ENCODE measurements at places on chromosomes 7 and 10.

DNA sequence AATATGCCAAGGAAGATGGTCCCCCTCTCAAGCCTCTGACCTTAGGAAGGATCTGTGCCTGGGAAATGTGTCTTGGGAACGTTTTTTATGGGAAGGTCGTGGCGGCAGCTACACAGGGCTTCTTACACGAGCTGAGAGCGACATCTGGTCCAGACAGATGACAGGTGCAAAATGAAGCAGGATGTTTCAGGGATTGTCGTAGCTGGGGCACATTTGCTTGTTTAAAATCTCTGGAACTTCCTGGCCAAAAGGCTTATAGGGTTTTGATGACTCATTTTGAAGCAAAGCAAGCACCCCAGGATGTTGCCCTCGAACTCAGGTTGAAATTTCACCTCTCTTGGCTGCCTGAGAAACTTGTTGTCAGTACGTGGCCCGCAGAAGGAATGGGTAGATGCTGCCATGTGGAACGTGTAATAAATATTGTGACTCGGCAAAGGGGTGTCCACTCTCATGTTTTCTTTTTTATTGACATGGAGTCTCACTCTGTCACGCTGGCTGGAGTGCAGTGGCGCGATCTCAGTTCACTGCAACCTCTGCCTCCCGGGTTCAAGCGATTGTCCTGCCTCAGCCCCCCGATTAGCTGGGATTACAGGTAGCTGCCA, 117.5 kb downstream of the CAMK1D start:
- DNase-seq = no peak

GRCh38 chr10:86523348-86523747, 1.8 kb upstream of the WAPL start:
- no peak for DNase-seq

DNA sequence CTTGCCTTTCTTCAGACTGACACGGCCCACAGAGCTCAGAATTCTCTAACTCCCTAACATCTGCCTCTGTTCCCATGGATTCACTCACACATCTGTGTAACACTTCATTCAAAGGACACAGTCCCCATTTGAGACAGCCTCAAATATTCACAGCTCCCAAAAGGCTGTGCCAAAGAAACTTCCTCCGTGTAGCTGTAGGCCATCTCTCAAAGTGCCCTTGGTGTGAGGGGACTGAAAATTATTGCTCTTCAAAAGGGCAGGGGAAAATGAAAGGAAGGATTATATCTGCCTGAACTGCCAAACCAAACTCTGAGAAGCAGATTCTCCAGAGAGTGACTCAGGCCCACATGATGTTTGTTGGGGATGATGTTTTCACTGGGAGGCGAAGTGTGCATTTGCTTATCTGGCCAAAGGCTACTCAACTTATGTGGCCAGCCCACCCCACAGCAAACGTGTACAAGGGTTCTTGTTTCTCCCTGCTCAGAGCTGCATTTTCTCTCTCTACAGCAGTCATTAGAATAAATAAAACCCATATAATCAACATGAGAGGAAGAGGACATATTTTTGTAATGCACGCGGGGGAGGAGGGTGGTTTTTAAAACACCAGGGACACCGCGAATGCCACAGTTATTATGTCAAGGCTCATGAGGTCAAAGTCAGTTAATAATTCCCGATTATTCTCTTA, 302.4 kb upstream of the NFE2L3 start:
- DNase-seq = no peak

GRCh38 chr10:86262688-86263181, 103.9 kb downstream of the GRID1 start:
- no peak for DNase-seq

DNA sequence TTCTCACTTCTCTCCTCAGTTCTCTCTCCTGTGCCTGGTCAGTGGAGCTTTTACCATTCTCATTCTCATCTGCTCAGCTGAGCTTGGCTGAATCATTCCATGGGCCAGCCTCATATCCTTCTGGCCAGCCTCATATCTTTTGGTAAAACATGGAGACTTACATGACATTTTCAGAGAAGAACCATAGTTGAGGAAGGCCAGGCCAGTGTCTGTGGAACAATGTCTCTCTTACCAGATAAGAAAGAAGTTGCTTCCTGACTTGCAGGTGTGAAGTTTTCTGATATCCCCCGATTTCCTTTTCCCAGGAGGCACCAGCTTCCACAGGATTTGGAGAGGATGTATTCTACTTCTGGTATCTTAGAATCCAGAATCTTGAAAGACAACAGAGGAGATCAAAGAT, 24.7 kb downstream of the ST7 start:
- no peak for DNase-seq

- DNase-seq = no peak
Observed at GRCh38 chr10:62788861-62789467, 15.6 kb upstream of the ADO start.

DNA sequence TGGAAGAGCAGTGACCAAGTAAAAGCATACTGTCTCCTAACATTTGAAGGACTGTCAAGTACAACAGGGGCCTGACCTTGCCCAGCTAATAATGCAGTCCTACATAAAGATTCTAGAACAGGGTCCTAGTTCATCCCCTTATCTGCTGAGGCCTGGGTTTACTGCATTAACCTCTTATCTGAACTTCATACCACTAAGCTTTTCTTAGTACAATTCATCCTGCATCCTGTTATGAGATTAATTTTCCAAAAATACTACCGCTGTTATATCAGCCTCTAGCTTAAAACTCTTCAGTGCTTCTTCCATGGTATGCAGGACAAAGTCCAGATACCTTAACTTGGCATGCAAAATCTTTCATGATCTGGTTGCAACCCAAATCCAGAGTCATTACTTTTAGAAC, 72.5 kb downstream of the CHRM2 start:
- DNase-seq = no peak

- DNase-seq = no peak
Observed at GRCh38 chr7:155893176-155893575, 80.9 kb upstream of the SHH start.

GRCh38 chr10:95334805-95335144, 44.0 kb upstream of the PDLIM1 start:
- no peak for DNase-seq
